ENCODE measurements at places on chromosomes 1 and 21.

- no peak for DNase-seq
Observed at GRCh38 chr1:222521299-222522104, 26.4 kb downstream of the HHIPL2 start.

DNA sequence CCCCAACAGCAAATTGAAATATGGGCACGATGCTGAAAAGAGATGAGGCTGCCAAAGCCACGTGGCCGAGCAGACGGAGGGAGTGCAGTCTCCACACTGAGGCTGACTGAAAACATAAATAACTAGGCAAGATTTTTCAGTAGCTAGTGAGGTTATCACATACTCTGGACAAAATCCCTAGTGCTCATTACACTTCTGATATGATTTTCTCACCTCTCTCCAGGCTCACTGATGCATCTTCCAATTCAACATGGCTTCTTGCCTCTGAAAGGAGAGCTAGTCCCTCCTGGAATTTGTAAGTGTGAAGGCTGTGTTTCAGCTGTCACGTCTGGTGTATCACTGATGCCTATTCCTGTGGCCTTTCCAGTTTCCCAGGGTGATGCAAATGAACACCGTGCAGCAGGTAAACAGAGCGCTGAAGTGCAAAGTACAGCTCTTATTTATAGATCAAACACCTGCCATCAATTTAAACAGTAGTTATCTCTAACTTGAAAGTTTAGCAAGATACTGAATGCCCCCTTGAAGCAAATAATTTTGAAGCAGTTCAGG lies 656.1 kb downstream of the KIF26B start:
- DNase-seq: no peak

- no peak for DNase-seq
Observed at GRCh38 chr1:54540582-54541295, 7.3 kb upstream of the ACOT11 start.

DNA sequence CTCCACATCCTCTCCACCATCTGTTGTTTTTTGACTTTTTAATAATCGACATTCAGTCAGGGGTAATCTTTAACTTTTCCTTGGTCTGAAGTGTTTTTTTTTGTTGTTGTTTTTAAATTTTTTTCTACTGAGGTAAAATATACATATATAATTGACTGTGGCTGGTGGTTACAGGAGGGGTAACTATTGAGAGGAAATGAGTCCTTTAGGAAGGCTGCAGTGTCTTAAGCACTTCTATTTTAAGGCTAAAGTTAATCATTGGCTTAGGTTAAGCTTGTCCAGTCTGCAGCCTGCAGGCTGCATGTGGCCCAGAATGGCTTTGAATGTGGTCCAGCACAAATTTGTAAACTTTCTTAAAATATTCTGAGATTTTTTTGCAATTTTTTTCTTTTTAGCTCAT lies 172.5 kb downstream of the CTH start:
- no peak for DNase-seq

- DNase-seq: peak; percentile 76
Observed at GRCh38 chr1:206634365-206635079, 814 bp upstream of the DYRK3 start.

DNA sequence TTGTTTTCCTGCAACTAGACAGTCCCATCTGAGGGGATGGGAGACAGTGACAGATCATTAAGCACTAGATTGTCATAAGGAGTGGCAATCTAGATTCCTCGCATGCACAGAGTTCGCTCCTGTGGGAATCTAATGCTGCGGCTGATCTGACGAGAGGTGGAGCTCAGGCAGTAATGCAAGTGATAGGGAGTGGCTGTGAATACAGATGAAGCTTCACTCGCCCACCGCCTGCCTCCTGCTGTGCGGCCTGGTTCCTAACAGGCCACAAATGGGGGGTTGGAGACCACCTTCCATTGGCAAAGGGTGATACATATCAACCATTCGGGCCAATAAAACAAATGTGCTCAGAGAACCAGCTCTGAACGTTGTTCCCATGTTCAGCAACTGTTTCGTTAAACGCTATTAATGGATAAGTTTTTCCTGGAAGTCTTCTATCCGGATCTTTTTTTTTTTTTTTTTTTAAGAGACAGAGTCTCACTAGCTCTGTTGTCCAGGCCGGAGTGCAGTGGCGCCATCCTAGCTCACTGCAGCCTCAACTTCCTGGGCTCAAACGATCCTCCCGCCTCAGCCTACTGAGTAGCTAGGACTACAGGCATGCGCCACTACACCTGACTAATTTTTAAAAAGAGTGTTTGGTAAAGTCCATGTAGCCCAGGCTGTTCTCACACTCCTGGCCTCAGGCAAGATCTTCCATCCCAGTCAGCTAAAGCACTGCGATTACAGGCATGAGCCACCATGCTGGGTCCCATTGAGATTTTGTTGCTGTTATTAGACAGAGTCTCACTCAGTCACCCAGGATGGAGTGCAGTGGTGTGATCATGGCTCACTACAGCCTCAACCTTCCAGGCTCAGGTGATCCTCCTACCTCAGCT lies 8.7 kb upstream of the RSRP1 start:
- DNase-seq: no peak

- DNase-seq: no peak
Observed at GRCh38 chr1:48073798-48074530, 76.8 kb upstream of the TRABD2B start.

DNA sequence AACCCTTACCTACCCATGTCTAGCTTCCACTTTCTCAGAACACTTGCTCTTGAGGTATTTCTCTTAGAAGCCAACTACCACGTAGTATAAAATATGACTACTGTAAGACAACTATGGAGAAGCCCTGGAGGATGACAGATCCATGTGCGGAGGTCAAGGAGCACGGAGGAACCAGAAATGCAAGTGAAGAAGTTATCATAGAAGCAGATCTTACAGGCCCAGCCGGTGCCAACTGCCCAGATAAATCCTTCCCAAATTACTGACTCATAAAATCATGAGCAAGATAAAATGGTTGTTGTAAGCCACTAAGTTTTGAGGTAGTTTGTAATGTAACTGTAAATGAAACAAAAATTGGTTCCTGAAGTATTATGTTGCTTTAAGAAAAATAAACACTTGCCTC lies 12.6 kb downstream of the GTF2B start:
- DNase-seq: no peak

GRCh38 chr1:151984313-151984956 lies 9.2 kb downstream of the S100A10 start:
- no peak for DNase-seq

GRCh38 chr1:234135501-234135900 lies 231.0 kb downstream of the SLC35F3 start:
- no peak for DNase-seq

- no peak for DNase-seq
Observed at GRCh38 chr1:9207086-9207485, 27.5 kb upstream of the H6PD start.

DNA sequence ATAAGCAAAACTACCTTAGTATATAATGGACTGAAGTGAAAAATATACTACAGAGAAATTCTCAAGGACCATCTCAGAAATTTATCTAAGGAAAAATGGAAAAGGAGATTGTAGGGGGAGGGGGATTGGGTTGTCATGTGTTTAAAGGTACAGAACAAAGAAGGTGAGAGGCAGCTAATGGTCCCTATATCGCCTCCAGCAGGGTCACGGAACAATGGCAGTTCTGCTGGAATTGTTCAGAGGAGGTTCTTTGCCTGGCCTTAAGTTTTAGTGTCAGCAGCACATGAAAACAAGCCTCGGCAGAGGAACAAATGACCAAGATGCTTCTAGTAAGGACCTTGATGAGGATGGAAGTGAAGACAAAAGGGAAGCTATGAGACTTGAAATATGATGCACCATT lies 42.0 kb upstream of the RGS2 start:
- no peak for DNase-seq

GRCh38 chr1:61175976-61176375 lies 93.6 kb downstream of the NFIA start:
- DNase-seq: no peak

- DNase-seq: no peak
Observed at GRCh38 chr1:68528243-68528642, 31.4 kb upstream of the DEPDC1 start.

DNA sequence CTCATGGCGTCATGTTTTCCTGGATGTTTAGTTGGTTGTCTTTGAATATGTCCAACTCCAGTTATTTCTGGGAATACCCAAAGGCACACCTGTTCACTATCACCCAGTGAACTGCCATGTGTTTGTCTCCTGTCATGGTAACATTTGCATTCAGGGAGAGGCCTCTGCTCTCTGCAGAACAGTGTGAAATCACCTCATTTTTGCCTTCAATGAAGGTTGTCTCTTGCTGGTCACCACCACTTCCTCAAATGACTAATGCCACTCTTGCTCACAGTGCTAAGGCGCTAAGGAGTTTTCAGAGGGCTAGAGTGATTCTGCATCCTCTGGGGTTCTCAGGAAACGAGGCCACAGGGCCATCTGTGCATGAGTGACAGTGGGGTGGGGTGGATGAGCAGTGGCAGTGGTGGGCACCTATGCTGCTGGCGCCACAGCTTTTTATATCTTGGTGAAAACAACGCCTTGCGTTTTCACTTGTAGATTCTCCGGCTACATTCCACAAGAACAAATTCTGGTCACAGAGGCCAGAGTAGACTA lies 60.0 kb upstream of the ATP5PO start:
- peak; percentile 73 for DNase-seq

- no peak for DNase-seq
Observed at GRCh38 chr1:81231729-81232038, 569.0 kb upstream of the ADGRL2 start.

DNA sequence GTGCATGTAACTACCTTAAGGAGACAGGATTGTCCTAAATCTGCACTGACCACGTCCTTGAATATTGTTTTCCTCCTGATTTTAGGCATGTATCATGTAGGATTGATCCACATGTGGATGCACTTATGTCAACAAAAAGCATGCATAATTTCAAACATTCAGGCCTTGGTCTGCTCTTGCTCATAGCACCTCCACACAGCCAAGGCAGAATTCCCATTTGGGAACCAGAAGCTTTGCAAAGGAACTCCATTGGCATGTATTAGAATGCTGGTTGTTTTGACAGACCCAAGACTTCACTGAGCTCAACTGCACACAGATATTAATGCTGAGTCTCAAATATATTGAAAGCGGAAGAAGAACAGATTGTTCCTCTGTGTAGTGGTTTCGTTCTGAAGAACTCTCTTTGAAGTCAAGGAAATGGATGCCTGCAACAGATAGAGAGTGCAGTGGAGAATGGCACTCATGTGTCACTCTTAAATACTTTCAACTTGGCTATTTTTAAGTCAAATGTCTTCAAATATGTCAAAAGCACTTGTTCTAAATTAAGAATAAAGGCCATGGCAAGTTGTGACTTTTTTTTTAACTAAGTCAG lies 387.6 kb downstream of the LTN1 start:
- DNase-seq: no peak
